ENCODE measurements at places on chromosomes 11 and 22.

- DNase-seq: no peak
Observed at GRCh38 chr11:17314232-17314547, 37.4 kb upstream of the NCR3LG1 start.

DNA sequence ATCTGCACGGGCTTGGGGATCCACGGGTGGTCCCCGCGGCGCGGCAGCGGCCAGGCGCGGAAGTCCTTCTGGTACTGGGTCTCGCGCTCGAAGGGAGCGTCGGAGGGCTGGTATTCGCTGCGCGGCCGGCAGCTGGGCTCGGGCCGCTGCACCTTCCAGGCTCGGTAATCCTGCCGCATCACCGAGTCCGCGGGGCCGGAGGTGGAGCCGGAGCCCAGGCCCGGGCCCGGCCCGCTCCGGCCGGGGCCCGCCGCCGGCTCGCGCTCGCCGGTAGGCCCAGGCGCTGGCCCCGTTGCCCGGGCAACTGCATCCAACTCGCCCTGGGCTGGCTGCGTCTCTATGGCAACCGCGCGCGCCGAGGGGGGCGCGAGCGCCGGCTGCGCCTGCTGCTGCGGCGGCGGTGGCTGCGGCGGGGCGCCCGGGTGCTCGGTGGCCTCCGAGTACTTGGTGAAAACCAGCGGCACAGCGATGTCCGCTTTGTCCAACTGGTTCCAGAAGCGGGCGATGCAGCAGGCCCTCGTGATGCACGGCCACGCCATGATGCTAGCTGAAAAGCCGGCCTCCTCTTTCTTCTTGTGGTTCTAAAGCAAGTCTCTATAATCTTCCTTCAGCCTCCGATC, 897 bp downstream of the MAP6 start:
- no peak for DNase-seq

- DNase-seq: no peak
Observed at GRCh38 chr11:122659676-122660554, 4.4 kb downstream of the UBASH3B start.

- no peak for DNase-seq
Observed at GRCh38 chr22:49393526-49393925, 434.1 kb downstream of the BRD1 start.

GRCh38 chr11:108223348-108224149, 682 bp downstream of the ATM start:
- no peak for DNase-seq

DNA sequence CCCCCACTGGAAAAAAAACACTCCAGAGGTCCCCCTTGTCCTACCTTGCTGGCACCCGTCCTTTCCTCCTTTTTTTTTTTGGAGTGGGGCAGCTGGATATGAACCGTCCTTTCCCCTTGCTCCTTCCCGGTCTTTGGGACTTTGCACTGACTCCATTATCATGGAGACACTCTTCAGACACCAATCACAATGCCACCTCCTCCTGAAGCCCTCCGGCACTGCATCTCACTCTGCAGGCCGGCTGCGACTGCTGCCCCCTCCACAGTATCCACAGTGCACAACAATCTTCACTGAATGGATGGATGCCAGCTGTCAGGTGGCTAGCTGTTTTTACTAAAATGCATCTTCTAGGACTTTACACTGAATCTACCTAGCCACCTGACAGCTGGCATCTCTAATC, 12.7 kb upstream of the RGL4 start:
- no peak for DNase-seq

GRCh38 chr11:7520981-7521487, 7.2 kb downstream of the PPFIBP2 start:
- DNase-seq: no peak

- DNase-seq: no peak
Observed at GRCh38 chr11:134560066-134560465, 148.0 kb upstream of the B3GAT1 start.

DNA sequence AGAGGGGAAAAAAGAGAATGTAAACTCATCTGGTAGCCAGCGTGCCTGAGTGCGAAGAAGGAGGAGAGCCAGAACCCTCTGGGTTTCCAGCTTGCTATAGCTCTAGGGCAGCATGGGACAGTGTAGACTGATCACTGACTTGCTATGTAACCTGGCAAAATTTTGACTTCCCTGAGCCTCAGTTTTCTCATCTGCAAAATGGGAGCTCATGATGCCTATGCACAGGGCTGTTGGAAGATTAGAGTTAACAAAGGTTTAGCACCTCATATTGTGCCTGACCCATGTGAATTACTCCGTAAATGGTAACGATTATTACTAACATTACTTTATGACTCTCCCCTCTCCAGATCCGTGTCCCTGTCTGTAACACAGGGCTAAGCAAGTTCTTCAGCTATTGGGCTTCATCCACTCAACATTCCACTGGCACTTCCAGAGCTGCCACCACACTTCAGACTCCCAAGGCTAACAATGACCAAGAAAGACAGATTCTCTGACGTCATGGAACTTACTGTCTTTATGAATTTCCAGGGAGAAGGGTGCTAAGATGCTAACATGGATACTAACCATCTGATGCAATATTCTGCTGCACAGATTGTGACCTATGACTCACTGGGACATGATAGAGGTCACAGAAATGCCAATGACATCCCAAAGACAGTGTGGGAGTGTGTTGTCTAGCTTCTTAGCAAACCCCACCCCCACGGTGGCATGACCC, 195.2 kb downstream of the TRIM29 start:
- no peak for DNase-seq

DNA sequence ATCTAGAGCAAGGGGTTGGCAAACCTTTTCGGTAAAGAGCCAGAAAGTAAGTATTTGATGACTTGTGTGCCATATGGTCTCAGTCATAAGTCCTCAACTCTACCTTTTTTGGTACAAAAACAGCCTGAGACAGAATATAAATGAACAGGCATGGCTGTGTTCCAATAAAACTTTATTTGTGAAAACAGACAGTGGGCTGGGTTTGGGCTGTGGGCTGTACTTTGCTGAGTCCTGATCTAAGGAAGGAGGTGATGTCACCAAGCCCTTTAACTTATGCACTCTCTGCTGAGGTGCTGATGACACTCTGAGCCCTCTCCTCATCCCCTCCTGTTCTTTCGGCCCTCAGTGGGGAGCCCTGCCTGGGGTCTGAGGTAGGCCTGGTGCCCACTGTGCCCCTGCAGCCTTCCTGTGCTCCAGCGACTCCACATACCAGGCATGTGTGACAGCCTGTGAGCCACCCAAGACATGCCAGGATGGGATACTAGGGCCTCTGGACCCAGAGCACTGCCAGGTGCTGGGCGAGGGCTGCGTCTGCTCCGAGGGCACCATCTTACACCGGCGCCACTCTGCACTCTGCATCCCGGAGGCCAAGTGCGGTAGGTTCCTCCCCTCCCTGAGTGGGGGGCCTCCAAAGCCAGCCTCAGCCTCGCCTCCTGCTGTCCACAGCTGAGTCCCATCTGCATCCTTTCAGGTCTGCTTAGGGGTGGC, 85.9 kb upstream of the MYOD1 start:
- no peak for DNase-seq

GRCh38 chr11:131979364-131979763, 608.9 kb downstream of the NTM start:
- DNase-seq: no peak

- DNase-seq: no peak
Observed at GRCh38 chr11:44880511-44880910, 70.2 kb downstream of the TP53I11 start.

DNA sequence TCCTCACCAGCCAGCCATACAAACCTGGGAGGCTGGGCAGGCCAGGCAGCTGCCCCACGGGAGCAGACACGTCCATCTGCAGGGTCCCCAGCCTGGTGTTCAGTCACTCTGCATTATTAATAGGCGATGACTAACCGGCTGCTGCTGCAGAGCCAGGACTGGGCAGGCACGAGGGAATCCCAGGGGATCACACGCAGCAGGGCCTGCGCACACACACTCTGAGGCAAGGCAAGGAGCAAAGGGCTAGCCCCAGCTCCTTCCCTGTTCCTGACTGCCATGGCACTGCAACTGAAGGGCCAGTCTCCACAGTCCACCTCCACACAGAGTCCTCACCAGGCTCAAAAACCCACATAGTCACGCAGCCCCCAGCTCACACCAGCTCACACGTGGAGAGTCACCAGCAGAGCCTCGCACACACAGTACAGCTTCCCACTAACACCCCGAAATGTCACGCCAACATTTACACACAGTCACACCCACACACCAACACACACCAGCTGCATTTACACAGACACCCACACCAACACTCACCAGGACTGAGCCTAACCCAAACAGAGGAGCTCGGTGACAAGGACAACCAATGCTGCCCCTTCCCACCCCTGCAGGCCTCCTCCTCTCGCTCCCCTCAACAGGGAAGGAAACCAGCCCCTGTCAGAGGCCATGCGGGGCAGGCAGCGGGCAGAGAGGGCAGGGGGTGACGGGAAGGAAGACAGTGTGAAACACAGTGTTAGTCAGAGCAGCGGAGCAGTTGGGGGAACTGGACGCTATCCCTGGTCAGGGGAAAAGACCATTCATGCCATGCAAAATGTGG, 47.3 kb downstream of the NRXN2 start:
- no peak for DNase-seq

DNA sequence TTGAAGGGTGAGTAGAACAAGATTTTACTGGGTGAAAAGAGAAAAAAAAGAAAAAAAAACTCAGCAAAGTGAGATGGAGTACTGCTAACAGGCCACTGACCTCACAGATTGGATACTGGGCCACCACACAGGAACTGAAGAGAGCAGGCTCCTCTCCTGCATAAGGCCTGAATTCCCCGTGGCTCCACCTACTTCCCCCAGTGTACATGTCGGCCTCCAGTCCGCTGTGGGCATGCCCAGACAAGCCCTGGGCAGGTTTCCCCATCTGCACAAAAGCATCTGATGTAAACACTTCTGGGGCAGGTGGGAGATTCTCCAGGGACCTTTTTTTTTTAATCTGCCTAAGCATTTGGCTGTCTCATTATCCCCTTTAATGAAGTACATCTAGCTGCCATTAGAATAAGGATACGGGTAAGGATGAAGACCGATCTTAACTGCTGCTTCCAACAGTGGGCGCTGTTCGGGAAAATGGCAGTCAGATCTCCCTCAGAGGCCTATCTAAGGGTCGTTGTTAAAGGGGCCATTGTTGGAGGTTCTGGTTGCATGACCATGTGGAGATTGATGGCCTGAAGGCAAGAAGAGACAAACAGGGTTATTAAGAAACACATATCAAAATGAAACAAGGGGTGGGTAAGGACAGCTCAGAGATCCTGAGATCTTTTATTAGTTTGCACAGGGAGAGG, 48.5 kb downstream of the MS4A13 start:
- DNase-seq: no peak

GRCh38 chr11:47940904-47941649, 39.3 kb upstream of the PTPRJ start:
- no peak for DNase-seq

DNA sequence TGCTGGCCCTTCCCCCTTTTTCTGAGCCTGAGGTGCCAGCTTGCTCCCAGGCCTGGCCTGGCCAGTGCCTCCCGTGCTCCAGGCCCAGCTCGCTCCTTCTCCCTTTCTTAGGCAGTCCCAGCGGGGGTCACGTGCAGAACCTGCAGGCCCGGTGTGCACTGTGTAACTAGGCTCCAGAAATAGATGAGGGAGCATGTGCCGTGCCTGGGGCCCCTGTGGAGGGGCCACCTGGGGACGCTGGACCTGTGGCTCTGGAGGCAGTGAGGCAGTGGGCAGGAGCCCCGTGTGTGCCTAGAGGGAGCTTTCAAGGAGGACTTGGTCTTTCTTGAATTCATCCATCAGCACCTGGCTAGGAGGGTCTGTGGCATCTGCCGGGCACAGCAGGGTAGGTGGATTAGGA, 11.5 kb downstream of the PTDSS2 start:
- DNase-seq: no peak

DNA sequence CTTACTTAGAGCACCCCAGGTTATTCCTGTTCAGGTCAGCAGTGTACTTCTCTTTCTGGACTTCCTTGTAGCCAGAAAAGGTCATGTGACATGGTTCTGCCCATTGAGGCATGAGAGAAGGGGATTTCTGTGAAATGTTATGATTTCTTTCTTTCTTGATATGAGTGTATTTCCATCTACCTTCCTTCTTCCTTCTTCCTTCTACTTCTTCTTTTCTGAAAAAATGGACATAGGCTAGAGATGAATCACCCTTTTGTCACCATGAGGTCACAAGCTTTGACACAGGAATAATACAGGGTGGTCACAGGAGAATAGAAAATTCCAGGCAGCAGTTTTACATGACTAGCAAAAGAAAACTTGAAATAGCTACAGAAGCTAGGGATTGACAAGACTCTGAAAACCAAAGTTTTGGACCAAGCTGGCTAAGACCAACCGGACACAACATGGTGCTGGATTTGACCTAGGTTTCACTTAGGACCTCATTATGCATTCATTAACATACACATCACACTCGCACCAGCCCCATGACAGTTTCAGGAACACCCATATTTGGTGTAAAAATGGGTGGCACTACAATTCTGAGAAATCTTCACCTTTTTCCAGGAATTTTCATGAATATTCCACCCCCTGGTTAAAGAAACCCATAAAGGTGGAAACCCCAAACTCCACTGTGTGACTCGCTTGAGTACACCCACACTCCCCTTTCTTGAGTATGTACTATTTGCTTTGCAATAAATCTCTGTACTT, 21.2 kb upstream of the MAP6 start:
- no peak for DNase-seq

DNA sequence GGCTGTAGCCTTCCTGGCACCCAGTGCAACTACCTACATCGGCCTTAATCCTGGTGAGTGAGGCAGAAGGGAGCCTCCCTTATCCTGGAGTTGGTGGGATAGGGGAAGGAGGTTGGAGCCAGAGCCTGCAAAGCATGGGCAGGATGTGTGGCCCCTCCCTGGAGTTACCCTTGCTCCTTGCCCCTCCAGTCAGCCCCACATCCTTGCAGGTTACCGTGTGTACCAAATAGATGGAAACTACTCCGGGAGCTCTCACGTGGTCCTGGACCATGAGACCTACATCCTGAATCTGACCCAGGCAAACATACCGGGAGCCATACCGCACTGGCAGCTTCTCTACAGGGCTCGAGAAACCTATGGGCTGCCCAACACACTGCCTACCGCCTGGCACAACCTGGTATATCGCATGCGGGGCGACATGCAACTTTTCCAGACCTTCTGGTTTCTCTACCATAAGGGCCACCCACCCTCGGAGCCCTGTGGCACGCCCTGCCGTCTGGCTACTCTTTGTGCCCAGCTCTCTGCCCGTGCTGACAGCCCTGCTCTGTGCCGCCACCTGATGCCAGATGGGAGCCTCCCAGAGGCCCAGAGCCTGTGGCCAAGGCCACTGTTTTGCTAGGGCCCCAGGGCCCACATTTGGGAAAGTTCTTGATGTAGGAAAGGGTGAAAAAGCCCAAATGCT, 3.9 kb downstream of the SMPD1 start:
- no peak for DNase-seq

- no peak for DNase-seq
Observed at GRCh38 chr11:73171436-73172161, 29.5 kb upstream of the FCHSD2 start.

All from stimulated activated CD8-positive, alpha-beta memory T cell treated with anti-CD3 and anti-CD28 coated beads, Interleukin-15, amount 100 ng/mL, for 4 hours (primary cell).